ENCODE measurements at places on chromosomes 16 and 17.

- no peak for DNase-seq
These were observed 21.8 kb downstream of the KCNJ16 start for GRCh38 chr17:70096861-70097260.

- no peak for DNase-seq
These were observed 183.6 kb upstream of the CDH11 start for GRCh38 chr16:65305266-65305959.

GRCh38 chr16:85370881-85371651 is 242.1 kb upstream of the GSE1 start:
- DNase-seq, result peak; percentile 28

GRCh38 chr17:74271901-74272561 is 2.0 kb upstream of the DNAI2 start:
- peak; percentile 91 for DNase-seq

DNA sequence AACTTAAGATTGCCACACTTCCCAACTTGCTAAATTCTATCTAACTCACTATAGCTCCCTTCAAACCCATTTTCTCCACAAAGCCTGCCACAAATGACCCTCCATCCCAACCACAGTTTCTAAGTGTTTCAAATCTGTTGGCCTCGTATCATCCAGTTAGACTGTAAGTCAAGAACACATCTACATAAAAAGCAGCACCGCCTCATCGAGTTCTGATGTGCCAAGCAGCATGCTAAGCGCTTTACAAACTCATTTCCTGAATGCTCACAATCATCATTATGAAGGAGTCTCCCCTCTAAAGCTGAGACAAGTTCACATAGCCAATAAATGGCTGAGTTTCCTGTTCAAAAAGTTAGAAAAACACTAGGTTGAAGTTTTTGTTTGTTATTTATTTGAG is 9.2 kb upstream of the ANKFY1 start:
- no peak for DNase-seq

DNA sequence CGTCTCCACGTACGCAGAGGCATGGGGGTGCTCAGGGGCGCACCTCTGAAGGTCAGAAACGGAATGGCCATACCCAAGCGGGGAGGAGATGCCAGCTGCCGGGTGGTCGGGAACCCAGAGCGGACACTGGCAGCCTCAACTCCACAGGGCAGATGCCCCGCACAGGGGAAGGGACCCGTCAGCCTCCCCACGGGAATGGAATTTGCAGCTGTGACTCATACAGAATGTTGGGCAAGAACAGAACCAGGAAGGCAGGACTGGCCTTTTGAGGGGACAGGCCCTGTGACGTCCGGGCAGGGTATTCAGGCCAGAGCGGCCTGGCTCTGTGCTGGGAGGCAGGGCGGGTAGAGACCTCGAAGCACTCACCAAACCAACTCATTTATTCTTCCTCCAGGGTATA is 7.5 kb downstream of the TK1 start:
- DNase-seq, result no peak

GRCh38 chr16:66572356-66572755 is 6.1 kb downstream of the CMTM1 start:
- no peak for DNase-seq

DNA sequence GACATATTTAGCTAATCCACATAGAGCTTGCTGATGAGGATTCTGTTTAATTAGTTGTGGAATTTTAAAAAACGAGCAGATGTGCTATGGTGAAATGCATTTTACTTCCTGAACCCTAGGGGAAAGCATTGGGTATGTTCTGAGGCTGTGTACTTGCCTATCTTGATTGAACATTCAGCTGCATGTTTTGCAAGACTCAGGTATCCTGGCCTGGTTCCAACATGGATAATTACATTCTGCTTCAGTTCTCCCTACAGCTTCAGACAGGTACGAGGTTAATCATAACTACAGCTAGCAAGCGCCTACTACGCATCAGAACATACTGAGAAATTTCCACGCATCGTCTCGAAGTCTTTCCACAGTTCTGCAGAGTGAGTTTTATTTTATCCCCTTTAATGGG is 77.0 kb downstream of the HS3ST2 start:
- no peak for DNase-seq

GRCh38 chr17:70089513-70090148 is 14.6 kb downstream of the KCNJ16 start:
- no peak for DNase-seq

DNA sequence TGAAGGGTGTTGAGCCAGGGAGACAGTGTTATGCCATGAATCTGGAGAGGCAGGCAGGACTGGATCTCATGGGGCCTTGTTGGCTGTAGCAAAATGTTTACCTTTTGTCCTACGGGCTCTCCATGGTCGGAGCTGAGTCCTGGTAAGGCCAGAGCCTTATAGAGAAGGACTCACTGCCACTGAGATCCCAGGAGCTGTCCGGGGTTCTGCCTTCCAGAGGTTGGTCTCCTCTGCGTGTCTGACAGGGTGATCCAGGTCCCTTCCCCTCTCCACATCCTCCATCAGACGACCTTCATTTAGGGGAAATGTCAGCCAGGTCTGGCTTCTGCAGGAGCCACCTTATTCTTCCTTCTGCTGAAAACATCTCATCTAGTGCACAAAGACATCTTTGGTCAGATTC is 285.2 kb upstream of the N4BP1 start:
- DNase-seq, result no peak

- DNase-seq, result no peak
These were observed 174.1 kb downstream of the SNX29 start for GRCh38 chr16:12150600-12150999.

- DNase-seq, result no peak
These were observed 488 bp downstream of the SENP3 start for GRCh38 chr17:7562208-7562605.

DNA sequence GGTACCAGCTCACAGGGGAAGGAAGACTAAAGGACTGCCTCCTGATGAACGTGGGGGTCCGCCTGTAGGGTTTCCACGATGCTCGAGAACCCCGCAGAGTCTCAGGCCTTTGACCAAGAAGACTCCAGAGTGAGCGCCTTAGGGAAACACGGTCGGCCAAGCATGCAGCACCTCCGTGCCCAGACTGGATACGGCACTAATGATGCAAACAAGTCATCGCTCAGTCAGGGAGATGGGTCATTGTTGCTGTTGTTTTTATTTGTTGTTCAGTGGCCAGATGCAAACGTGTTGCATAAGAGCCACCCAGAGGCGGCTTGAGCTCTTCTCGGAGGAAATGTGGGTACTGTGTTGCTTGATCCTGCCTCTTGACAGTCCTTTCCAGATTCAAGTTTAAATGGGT is 19.3 kb upstream of the RBFOX3 start:
- no peak for DNase-seq

GRCh38 chr17:58534901-58535421 is 20.5 kb upstream of the MTMR4 start:
- DNase-seq, result no peak

DNA sequence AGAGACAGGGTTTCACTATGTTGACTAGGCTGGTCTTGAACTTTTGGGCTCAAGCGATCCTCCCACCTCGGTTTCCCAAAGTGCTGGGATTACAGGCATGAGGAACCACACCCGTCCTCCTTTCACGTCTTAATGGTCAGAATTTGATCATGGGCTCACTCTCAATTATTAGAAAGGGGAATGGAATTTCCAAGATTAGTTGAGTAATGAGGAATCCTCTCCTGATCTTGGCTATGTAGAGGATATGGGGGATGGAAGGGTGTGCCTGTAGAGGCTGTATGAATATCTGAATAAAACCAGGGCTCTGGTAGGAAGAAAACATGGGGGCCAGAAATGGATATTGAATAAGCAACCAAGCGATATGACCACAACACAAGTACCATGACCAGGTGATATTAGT is 25.9 kb upstream of the SMURF2 start:
- no peak for DNase-seq

- no peak for DNase-seq
These were observed 1.8 kb downstream of the CYLD start for GRCh38 chr16:50743581-50744225.

- DNase-seq, result no peak
These were observed 56.2 kb downstream of the HSD17B2 start for GRCh38 chr16:82091241-82091640.

- DNase-seq, result no peak
These were observed 3.7 kb upstream of the TMEM231 start for GRCh38 chr16:75559564-75560372.

DNA sequence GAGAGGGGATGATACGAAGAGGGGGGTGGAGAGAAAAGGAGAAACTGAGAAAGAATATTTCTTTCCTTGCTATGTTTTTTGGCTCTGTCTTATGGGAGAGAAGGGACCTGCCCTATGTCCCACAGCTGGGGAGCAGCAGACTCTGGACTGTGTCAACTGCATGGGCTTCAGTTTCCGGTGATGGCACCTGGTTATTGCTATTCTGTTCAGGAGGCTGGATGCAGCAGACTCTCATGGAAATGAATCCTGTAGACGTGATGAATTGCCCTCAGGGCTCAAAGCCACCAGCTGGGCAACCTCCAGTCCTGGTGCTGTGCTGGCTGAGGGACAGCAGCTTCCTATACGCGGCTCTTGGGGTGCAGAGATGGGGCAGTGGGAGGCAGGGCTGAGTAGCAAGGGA is 121.2 kb downstream of the HAPSTR1 start:
- DNase-seq, result no peak

- DNase-seq, result no peak
These were observed 343.2 kb downstream of the HAPSTR1 start for GRCh38 chr16:9434659-9435058.

GRCh38 chr16:97822-98221 is 19.8 kb downstream of the MPG start:
- DNase-seq, result no peak

DNA sequence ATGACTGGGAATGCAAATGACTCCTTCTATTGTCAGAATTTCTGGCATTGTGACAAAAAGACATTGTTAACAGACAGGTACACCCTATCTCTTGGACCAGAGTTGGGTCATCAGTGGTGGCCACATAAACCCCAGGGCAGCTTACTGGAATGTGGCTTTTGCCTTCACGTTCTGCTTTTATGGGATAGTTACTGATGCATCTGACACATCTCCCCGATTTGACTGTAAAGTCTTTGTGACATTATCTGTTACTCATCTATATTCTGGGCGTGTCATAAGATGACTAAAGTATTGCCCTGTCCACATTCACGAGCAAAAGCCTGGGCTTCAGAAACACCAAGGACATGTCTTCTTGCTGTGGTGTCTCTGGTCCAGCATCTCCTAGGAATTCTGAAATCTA is 18.7 kb upstream of the AQP8 start:
- DNase-seq, result no peak

- DNase-seq, result no peak
These were observed 440 bp downstream of the C16orf96 start for GRCh38 chr16:4556580-4556979.

DNA sequence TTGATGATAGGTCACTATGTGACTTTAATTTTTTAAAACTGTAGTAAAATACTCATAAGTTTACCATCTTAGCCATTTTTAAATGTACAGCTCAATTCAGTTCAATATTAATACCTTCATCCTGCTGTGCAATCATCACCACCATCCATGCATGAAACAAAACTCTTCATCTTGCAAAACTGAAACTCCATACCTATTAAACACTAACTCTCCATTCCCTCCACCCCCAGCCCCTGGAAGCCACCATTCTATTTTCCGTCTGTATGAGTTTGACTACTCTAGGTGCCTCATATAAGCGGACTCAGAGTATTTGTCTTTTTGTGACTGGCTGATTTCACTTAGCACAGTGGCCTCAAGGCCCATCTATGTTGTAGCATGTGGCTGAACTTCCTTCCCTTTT is 9.4 kb upstream of the CNEP1R1 start:
- DNase-seq, result no peak

DNA sequence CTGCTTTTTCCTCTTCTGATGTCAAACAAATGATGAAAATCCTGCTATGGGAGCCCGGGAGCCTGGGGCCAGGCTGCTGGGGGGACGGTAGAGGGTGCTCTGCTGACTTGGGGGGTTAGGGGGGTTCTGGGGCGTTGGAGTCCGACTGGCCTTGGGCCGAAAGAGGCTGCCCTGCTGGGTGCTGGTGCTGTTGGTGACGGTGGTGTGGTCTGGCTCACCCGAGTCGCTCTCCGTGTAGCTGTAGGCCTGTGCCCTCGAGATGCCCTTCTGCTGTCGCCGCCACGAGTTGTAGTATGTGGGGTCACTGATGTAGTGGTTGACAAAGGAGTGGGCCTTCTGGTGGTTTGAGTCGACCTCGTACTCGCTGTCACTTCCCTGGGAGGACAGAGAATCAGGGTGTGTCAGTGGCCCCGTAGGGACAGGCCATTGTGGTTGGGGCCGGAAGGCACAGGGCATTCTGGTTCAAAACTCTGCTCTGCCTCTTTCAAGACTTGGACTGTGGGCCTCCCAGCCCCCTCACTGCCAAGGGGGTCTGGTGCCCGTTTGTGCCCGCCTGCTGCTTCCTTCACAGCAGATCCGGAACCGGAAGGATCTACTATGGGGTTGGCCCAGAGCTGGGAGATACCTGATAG is 26.9 kb upstream of the CDC42EP4 start:
- DNase-seq, result no peak

GRCh38 chr17:32341141-32341856 is 674 bp downstream of the C17orf75 start:
- DNase-seq, result peak; percentile 39

GRCh38 chr17:41212524-41213169 is 13.8 kb upstream of the KRTAP9-2 start:
- no peak for DNase-seq

- DNase-seq, result no peak
These were observed 4.8 kb downstream of the MSI2 start for GRCh38 chr17:57261084-57261461.

DNA sequence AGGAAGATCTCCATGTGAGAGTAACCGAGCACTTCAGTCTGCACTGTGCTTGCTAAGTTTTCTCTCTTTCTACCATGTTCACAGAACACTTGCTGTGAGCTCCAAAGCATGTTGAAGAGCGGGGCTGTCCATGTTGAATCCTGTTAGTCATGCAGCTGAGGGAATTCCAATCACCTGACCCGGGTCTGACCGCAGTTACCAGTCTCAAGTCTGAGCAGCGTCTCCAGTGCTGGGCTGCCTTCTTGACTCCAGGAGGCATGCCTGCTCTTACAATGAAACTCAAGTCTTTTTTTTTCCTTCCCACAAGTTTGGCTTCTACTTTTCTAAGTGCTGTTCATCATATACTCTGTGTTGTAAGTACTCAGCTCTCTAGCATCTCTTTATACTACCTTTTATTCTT is 44.3 kb downstream of the HOXB1 start:
- DNase-seq, result no peak

DNA sequence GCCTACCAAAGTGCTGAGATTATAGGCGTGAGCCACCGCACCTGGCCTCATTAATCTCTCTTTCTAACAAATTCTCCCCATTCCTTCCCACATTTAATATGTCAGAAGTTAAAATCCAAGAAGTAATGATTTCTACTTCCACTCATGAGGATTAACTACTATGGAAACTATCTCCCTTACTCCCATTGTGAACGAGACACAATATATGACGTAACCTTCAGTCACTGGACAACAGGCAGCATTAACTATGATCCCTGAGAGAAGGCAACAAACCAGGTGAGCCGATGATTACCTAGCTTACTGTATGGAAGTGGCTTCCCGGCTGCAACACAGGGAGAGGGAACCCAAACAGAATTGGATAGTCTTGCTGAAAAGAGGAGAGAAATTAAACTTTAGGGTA is 20.0 kb downstream of the GLG1 start:
- DNase-seq, result no peak

GRCh38 chr17:32927724-32928585 is at the start of gene TMEM98:
TMEM98 (plus strand) TSS chr17:32928153; CDS start chr17:32931529, 3,376 bp downstream.
- peak; percentile 74 for DNase-seq

- peak; percentile 93 for DNase-seq
These were observed 1.6 kb upstream of the GAST start for GRCh38 chr17:41710472-41711090.
